Stimulated activated CD4-positive, alpha-beta T cell treated with anti-CD3 and anti-CD28 coated beads, Interleukin-12 subunit alpha, Interleukin-12 subunit beta, amount 100 ng/mL, for 48 hours (primary cell): ENCODE measurements at places on chromosomes 7 and 10.

DNA sequence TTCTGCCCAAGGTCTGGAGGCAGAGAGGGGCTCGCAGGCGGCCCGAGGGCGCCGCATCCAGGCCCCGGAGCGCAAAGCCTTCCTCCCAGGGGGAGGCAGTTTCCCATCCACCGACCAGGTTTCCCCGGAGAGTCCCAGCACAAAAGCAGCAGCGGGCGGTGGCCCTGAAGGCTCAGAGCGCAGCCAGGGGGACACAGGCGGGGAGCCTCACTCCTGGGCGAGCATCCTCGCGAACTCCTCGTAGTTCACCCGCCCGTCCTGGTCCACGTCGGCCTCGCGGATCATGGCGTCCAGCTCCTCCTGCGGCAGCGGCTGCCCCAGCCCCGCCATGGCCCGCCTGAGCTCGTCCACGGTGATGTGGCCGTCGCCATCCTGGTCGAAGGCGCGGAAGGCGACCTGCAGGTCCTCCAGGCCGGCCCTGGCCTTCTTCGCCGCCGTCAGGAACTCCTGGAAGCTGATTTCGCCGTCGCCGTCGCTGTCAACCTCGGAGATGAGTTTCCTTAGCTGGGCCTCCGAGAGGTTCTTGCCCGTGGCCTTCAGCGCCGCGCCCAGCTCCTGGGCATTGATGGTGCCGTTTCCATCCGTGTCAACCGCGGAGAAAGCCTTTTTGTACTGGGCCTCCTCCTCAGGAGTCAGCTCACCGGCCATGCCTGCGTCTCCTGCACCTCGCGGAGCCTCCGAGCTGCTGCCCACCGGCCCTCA lies 428 bp downstream of the CALML5 start:
- no peak for DNase-seq

DNA sequence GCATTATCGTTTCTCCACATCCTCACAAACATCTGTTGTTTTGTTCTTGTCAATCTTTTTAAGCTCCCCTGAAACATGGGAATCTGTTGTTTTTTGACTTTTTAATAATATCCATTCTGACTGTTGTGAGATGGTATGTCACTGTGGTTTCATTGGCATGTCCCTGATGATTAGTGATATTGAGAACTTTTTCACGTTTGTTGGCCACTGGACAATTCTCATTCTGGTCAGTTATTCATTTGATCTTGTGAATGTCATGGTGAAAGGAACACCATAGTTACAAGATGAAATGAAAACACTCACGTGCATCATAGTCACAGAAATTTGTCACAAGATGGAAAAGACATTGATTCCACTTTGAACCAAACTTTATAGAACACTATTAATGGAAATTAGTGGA lies 20.5 kb upstream of the SGCE start:
- DNase-seq, result no peak

DNA sequence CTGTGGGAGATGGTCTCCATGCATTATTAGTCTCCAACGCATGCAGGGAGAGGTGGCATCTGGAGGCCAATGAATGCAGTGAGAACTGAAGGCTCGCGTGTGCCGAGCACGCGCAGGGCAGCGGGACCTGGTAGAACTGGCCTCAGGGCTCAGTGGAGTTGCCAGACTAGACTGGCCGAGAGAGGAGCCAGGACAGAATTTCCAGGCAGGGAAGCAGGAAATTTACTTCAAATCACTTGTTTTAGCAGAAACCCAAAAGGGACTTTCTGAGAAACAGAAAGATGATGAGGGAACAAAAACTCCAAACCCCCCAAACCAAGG lies 311.0 kb upstream of the IMMP2L start:
- no peak for DNase-seq

GRCh38 chr10:21757185-21757901 lies 223.3 kb downstream of the MLLT10 start:
- DNase-seq, result no peak

GRCh38 chr7:134191876-134192275 lies 64.7 kb downstream of the LRGUK start:
- no peak for DNase-seq

DNA sequence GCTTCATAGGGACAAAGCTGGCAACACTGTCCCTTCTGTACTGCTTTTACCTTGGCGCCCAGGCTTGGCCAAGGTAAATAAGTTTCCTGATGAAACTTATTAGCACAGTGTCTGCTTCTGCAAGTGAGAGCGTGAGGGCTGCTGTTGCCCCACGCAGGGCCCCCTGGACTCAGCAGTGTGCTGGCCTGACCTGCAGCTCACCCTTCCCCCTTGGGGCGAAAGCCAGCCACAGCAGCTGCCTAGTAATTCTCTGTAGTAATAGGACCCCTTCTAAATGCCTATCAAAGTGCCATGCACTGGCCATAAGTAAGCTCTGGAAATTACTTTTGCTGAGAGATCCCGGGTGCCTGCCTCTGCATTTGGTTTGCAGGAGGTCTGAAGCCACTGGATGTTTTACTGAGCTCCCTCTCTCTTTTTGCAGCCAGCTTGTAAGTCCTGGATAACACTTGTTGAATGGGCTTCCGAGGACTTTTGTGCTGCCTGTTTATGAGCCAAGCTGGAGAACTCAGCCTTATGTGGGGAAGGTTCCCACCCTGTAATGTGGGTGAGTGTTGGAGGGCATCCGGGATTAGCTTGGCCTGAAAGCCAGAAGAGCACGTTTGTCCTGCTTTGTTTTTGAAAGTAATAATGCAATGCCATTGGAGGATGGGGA lies 293.9 kb downstream of the C7orf25 start:
- no peak for DNase-seq

DNA sequence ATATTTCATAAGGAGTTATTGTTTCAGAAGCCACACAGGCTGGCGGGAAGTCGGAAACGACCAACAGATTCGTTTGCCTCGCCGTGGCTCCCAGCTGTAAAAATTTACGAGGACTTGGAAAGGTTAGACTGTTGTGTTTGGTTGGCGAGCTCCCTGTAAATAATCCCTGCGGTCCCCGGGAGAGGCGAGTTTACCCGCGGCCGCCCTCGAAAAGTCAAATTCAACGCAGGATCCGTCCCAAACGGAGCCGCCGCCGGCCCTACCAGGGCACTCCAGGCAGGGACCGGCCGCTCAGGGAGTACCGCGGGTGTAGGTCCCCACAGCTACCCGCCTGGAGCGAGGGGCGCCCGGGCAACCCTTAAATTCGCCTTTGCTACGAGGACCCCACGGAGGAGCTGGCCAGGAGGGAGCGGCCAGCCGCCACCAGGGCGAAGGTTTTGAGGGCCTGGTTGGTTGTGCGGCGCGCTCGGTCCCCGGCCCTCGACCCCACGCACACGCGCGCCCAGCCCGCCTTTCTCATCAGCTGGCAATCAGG lies 726 bp upstream of the HOXA9 start:
- DNase-seq, result no peak

DNA sequence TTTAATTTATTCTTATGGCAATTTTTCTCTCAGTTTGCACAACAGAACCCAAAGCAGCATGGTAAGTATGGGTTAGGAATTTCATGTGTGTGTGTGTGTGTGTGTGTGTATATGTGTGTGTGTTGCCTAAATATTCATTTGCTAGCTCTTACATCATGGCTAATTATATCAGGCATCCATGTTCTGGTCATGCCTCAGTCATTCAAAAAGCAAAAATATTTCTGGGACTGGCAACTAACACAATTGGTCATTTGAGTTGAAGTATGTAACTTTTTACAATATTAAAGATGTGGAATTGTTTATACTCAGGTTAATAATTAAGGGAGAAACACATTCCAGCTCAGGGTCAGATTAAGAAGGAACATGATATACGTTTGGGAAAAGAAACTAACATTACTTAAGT lies 67.6 kb upstream of the PHYHIPL start:
- no peak for DNase-seq

DNA sequence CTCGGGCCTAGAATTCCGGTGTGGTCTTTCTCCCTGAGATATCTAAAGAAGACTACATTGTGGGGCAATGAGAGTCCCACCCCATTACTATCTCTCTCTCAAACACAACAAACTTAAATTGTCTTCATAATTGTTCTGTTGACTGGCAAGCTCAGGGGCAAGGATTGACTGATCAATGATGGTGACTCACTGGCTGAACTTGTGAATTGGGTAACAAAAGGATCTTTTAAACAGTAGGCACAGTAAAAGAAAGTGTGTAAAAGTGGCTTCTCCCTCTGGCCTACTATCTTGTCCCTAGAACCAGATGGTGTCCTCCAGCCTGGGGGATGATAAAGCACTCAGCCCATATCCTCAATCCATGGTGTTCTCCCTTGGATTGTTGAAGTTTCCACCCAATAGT lies 63.1 kb upstream of the RAPGEF5 start:
- DNase-seq, result no peak
